ENCODE measurements at places on chromosomes 3 and 15.

DNA sequence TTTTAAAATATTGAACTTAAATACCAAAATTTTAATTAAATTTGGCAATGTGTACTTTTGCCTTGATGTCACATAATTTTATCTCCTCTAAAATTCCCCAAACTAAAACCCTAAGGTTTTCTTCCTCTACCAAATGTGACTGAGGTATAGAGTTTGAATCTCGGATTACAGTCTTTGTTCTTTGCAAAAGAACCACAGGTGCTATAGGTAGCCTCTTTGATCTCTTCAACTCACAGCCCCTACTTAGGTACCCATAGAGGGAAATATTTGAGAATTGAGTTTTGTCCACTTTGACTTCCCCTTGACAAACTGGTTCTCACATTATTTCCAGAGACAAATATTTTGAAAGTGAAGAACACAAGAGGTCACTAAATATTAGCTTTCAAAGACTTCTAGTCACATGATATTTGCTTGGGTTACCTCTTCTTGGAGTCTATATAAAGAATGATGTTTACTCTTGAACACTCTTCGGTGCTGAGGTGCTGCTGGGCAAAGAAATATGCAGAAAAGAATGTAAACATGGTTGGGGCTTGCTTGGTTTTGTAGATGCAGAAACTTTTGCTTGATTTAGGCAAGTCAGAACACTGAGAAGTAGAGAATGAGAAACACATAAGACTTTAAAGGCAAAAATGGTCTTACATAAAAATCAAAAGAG lies 120.8 kb upstream of the MCTP2 start:
- no peak for DNase-seq

- DNase-seq, result no peak
Measured at GRCh38 chr3:33775363-33775762, 23.1 kb upstream of the PDCD6IP start.

- DNase-seq, result no peak
Measured at GRCh38 chr3:170421111-170421641, 2.5 kb downstream of the CLDN11 start.

- no peak for DNase-seq
Measured at GRCh38 chr15:81500081-81500480, 126.1 kb upstream of the TMC3 start.

GRCh38 chr3:181921220-181921619 lies 209.5 kb downstream of the SOX2 start:
- no peak for DNase-seq

GRCh38 chr15:60975952-60976351 lies 253.2 kb downstream of the RORA start:
- peak; percentile 93 for DNase-seq

DNA sequence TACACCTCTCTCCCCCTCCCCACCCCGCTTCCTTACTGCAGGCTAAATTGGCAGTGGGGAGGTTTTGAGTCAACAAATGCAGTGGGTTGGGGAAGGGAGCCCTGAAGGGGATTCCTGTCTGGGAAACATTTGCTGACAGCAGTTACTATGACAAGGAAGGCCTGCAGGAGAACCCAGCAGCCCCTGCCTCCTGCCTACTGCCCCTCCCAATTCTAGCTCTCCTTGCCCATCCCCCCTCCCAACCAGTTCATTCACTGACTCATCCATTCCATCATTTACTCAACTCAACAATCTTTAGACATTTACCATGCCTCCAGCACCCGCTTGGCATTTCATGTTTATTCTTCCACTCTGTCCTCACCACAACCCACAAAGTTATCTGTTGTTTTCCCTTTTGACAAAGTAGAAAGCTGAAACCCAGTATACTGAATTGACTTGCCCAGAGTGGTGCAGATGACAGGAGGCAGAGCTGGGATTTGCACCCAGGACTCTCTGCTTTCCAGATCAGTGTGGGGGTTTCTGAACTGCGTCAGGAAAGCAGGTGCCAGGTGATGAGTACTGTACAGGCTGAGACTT lies 75.0 kb downstream of the MAGEF1 start:
- DNase-seq, result no peak

GRCh38 chr3:181966393-181966792 lies 254.7 kb downstream of the SOX2 start:
- DNase-seq, result no peak

DNA sequence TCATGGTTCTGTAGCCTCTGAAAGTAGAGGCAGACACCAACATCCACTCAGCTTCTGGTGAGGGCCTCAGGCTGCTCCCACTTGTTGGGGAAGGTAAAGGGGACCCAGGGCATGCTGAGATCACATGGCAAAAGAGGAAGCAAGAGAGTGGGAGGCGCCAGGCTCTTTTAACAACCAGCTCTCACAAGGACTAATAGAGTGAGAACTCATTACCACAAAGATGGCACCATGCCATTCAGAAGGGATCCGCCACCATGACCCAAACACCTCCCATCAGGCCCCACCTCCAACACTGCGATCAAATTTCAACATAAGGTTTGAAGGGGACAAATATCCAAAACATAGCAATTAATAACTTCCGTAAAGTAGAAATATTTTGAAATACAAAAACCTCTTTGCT lies 192.3 kb downstream of the OCA2 start:
- no peak for DNase-seq

GRCh38 chr15:96500508-96500907 lies 170.0 kb downstream of the NR2F2 start:
- no peak for DNase-seq

- DNase-seq, result no peak
Measured at GRCh38 chr15:72365844-72366243, 10.0 kb downstream of the HEXA start.

- no peak for DNase-seq
Measured at GRCh38 chr3:183158551-183159006, 4.0 kb downstream of the LAMP3 start.

GRCh38 chr3:134847349-134847748 lies 52.3 kb downstream of the EPHB1 start:
- DNase-seq, result no peak

GRCh38 chr3:126941721-126942270 lies 41.1 kb upstream of the PLXNA1 start:
- no peak for DNase-seq

DNA sequence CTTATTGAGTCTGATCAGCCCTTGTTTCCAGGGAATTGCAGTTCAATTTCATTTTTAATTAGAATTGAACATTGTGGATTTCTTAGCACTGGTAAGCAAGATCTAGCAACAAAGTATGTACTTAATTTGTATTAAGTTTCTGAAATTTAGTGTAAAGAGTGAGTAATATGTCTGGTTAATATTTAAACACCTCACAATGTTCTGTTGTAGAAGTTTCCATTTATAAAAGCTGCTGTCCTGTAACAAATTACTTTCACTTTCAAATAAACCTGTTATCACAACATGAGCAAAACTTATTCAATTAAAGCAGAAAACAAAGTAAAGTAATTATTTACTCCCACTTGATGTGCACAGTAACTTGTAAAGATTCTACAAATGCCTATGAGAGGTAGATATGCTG lies 448.5 kb downstream of the NAALADL2 start:
- DNase-seq, result no peak

- DNase-seq, result no peak
Measured at GRCh38 chr15:39202641-39203040, 378.2 kb upstream of the THBS1 start.

DNA sequence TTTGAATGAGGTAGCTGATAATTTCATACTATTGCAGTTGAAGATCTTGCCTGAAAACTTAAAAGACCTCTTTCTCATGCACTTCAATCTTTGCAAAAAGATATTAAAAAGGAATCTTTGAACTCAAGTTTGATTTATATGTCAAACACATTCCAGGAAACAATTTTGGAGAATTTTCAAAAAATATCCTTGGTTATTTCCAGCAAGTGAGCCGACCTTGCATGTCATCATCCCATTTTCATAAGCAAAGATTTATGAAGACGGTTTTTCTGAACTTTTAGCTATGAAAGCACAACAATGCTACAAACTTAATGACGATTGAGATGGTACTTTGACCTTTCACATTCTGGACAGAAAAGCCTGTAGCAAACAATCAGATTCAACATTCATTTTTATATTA lies 95.6 kb downstream of the RFX7 start:
- no peak for DNase-seq

DNA sequence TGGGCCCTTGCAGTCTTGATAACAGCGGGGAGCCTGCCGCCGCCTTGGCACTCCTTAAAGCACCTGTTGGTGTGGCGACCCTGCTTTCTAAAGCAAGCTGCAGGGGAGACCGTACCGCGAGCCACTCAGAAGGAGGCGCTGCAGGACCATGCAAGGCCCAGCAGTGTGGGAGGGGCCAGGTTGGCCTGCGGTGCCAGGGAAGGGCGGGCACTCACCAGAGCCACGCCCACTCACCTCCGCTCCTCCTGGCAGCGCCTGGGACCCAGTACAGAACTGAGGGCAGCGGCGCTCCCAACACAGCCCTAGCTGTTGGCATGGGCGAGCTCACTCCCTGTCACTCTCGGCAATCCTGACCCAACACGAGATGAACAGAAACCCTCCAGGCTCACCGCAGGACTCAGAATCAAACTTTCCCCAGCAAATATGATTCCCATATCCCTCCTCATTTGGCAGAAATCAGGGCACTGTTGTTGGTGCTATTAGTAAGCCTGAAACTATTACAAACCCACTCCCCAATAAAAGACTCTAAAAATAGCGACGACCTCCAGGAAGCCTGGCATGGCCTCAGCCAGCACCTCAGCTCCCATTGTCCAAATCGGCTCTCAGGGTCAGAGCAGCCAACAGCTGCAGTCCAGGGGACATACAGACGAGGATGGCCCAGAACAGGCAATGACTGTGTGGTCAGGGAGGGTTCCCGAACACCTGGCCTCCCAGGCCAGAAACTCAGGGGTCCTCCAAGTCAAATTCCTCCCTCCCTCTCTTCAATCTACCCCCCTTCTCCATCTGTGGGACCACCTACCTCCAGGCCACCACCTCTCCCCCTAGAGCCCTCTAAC lies 77.2 kb downstream of the TBC1D2B start:
- DNase-seq, result peak; percentile 85

GRCh38 chr15:69408841-69409240 lies 5.3 kb upstream of the KIF23 start:
- DNase-seq, result no peak

- no peak for DNase-seq
Measured at GRCh38 chr3:8539419-8539818, 37.8 kb downstream of the LMCD1 start.

GRCh38 chr15:25810631-25811091 lies 52.5 kb downstream of the ATP10A start:
- no peak for DNase-seq

GRCh38 chr15:80247320-80247719 lies 4.7 kb downstream of the CTXND1 start:
- DNase-seq, result no peak

- DNase-seq, result no peak
Measured at GRCh38 chr15:25787381-25787780, 75.7 kb downstream of the ATP10A start.

DNA sequence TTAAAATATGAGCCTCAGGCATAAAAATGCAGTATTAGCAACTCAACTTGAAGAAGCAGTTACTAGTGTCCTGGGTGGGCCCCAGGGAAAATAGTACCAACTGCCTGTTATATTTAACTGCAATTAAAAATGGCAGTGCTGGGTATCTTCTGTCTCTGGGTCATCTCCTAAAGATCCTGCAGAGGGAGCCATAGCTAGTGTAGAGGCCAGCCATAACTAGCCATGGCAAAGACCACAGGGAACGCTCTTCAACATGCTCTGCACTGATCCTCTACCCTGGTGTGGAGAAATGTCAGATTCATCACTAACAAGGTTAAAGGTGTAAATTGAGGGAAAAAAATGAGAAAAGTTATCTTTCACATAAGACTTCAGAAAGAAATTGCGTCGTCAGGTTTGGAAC lies 181.3 kb downstream of the SNRPN start:
- DNase-seq, result peak; percentile 38

GRCh38 chr15:70488002-70488605 lies 275.3 kb downstream of the UACA start:
- DNase-seq, result peak; percentile 67

DNA sequence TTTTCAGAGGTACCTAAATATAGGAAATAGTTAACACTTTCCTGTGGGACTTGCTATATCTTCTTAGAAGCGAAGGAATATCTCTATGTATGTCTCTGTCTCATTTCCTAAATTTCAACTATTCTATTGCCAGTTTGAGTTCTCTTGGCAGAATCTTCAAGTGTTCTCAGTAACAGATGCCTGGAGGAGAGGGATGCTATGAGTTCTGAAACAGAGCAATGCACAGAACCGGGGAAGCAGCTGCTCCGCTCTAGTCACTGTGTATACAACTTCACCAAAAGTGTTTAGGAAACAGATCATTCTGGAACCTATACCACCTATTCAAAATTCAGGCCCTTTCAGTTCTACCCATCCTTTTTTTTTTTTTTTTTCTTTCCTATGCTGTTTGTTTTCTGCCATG lies 144.6 kb downstream of the RORA start:
- DNase-seq, result no peak

- no peak for DNase-seq
Measured at GRCh38 chr3:18687286-18687685, 262.1 kb upstream of the SATB1 start.

DNA sequence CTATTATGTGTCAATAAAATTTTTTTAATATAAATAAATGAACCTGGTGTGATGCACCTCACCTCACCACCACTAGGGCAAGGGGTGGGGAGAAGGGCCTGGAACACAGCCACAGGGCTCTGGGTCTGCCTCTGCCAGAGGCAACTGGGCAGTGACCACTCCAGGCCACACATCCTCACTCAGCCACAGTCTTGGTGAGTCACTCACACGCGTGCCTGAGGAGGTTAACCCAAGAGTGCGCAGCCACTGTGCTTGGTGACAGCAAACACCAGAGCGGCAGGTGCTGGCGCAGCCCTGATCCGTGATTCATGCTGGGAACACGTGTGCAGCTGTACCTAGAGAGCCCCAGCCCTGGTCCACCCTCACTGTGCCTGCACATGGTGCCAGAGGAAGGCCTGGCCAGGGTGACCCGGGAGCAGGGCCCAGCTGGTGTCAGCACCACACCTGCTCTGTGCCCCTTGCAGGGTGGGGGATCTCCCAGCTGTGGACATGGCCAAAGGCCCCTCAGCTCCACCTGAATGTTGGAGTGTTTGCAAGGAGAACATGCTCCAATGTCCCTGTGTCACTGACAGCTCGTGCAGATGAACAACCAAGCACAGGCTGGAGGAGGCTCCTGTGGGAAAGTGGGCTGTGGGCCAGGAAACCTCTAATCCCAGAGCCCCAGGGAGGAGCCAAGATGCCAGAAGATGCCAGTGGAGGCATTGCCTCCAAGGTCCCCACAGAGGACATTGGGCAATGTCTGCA lies 2.1 kb downstream of the SLC41A3 start:
- DNase-seq, result peak; percentile 32

GRCh38 chr3:135851201-135852081 lies 114.1 kb upstream of the PPP2R3A start:
- no peak for DNase-seq

GRCh38 chr3:134211797-134212196 lies 38.9 kb downstream of the RYK start:
- DNase-seq, result peak; percentile 39

GRCh38 chr3:141659821-141660613 lies 78.1 kb upstream of the RNF7 start:
- DNase-seq, result peak; percentile 75

DNA sequence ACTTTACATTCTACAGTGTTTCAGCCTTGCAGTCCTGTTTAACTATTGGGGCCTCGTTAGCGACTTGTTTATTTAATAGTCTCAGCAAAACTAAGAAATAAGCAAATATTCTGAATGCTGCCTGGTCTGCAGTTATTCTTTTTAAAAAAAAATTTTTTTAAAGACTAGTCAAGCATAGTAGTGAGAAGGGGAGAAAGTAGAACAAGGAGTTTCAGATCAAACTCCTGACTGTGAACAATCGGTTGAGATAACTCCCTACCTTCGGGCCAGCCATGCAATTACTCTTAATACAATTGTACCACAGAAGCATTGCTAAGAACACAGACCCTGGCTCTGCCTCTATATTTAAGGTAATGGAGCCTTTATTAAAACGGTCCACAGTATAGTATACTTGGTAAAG lies 5.8 kb upstream of the DUT start:
- DNase-seq, result no peak

All from WERI-Rb-1 (cell line).